ENCODE measurements at places on chromosomes 7 and 10. TPM values are rescaled to one million over a fixed set of nuclear protein-coding genes. Genes with fewer than 3 reads are reported as not detected.

GRCh38 chr7:116071629-116072028, 41.1 kb upstream of the TFEC start:
- no peak for DNase-seq

DNA sequence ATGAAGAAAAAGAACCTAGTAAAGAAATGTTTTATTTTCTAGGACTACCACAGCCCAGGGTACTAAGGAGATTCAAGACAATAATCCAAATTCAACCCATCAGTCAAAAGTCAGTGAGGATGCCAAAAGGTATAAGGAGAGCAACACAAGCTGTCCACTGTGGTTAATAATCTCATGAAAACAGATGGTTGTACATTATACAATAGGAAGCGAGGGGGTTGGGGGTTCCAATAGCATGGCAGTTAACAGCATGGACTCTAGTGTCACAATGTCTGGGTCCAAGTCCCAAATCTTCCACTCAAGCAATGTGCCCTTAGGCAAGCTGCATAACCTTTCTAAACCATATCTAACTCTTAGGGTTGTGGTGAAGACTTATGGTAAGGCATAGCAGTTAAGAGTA, 35.1 kb downstream of the BRAF start:
- DNase-seq = no peak

- DNase-seq = no peak
These were observed 45.0 kb upstream of the EEPD1 start for GRCh38 chr7:36107926-36108631.

DNA sequence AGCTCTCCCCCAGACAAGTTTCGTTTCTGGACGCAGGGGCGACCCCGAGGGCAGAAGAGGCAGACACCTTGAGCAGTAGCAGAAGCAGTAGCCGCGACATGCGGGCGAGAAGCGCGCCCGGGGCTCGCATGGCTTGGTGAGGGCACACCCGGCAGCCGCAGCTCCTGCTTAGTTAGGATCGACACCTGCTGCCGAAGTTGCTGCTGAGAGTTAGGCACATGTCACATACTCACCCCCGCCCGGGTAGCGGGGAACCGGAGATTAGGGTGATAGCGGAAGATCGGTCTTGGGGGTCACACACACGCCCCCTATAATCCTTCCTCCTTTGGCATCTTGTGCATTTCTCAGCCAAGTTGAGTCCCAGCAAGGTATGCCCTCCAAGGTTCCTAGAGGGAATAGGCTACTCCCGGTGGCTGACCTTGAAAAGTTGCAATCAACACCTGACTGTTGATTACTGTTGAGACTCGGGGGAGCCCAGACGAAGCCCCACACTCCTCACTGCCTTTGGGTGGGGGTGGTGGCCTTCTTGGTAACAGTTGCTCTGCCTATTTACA, 668 bp downstream of the GPR37 start:
- DNase-seq = no peak

Gene LOXL4
- total RNA-seq = 1.5 TPM

Gene TRIM73
- total RNA-seq = 0.55 TPM
